ENCODE measurements at places on chromosomes 3 and 15.
A peak's percentile ranks its signal among the peaks of the same experiment; 100 is the strongest.

DNA sequence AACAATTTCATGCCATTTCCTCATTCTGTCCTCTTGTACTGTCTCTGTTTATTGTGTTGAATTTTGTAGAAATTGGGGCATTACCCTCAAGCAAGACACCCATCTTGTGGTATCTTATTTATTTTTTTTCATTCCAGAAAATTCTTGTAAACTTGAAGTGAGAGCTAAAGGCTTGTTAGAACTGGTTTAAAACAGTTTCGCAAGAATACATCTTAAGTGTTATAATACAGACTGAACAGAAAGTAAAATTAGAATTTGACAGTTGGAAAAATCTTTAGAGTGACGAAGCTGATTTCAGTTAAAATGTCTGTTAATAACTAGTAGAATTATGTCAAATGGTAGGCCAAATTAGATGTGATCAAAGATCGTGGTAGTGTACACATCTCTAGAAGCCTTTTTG lies 26.9 kb downstream of the RNF13 start:
- no peak for DNase-seq

- peak; percentile 63 for DNase-seq
These were observed 240.0 kb downstream of the THRB start for GRCh38 chr3:24254649-24255048.

DNA sequence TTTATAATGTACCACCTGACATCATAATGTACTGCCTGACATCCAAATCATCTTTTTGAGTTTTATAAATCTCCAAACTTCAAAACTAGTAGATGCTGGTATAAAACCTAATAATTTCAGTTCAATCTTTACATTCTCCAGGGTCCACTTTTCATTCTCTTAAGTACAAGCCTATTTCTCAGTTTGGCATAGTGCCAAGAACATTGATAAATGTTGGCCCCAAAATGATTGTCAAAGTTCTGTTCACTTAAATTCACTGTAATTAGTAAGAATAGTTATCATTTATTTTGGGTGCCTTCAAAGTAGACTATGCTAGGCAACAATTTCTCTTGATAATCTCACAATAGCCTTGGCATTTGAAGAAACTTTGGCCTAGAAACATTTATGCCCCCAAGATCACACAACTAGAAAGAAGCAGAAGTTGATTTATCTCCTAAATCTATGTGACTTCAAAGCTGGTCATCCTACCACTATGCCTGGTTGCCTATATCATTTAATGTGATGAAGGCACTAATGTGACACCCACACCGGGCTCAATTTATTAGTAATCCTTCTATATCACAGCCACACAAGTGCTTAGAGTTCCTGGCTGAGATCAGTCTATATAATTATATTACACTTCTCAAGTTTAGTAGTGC lies 101.7 kb downstream of the ZNF609 start:
- DNase-seq, result no peak

DNA sequence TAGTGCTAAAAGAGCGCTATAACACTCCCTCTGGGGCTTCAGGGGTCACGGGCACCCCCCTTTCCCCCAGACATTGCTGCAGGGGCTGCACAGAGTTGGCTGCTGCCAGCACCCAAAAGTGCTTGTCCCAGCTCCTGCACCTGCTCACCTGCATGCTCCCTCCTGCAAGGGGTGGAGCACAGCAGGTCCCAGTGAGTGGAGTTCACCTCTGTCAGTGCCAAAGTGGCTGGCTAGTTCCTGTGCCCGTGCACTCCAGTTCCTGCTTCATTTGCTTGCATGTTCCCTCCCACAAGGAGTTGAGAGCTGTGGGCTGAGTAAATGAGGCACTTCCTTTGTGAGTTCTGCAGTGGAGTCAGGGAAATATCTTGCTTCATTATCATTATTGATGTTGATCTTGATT lies 476.9 kb downstream of the SQOR start:
- no peak for DNase-seq

DNA sequence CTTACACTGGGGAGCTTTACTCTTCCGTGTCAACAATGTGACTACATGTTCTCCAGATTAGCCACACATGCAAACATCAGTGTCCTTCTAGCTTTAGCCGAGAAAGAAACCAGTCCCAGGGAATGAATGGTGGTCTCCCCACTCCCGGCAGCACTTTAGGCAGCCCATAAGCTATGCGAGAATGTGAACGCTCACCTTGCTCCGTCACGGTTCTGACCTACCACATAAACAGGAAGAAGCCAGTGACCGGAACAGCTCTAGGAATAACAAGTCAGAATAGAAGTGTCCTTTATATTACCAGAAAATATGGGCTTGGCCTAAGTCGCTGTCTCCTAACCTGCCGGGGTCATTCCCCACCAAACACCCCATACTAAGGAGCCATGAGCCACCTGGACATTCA lies 98.0 kb upstream of the ABHD17C start:
- no peak for DNase-seq

All from AG09319 (cell line).